ENCODE measurements at places on chromosomes 12 and 14. TPM values are rescaled to one million over a fixed set of nuclear protein-coding genes. Genes with fewer than 3 reads are reported as not detected.

Gene FOXG1
- not detected for total RNA-seq

Gene MDGA2
- total RNA-seq, result not detected

Gene C2CD5
- total RNA-seq, result 28.3 TPM

Gene DPF3
- 0.64 TPM for total RNA-seq

DNA sequence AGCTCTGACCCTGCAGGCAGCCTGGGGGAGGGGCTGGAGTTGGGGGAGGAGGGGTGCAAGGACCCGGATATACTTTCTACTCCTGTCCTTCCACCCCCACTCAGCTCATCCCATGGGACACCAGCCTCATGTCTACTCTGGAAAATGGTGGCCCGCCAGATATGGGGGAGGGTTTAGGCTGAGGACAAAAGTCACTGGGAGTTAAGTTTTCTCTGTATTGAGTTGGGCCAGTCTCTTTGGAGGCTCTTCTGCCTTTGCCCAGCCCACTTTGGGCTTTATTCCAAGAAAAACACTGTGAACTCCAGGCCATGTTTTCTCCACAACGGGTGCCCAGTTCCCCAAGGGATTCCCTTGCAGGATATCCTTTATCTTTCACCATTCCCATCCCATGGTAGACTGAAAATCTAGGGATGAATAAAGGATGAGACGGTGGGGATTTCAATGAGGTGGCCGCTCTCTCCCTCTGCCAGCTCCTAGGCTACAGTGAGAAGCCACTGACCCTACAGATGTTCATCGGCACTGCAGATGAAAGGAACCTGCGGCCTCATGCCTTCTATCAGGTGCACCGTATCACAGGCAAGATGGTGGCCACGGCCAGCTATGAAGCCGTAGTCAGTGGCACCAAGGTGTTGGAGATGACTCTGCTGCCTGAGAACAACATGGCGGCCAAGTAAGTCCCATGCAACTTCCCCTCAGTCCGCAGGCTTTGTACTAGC, 4.9 kb downstream of the NFATC4 start:
- no peak for DNase-seq

DNA sequence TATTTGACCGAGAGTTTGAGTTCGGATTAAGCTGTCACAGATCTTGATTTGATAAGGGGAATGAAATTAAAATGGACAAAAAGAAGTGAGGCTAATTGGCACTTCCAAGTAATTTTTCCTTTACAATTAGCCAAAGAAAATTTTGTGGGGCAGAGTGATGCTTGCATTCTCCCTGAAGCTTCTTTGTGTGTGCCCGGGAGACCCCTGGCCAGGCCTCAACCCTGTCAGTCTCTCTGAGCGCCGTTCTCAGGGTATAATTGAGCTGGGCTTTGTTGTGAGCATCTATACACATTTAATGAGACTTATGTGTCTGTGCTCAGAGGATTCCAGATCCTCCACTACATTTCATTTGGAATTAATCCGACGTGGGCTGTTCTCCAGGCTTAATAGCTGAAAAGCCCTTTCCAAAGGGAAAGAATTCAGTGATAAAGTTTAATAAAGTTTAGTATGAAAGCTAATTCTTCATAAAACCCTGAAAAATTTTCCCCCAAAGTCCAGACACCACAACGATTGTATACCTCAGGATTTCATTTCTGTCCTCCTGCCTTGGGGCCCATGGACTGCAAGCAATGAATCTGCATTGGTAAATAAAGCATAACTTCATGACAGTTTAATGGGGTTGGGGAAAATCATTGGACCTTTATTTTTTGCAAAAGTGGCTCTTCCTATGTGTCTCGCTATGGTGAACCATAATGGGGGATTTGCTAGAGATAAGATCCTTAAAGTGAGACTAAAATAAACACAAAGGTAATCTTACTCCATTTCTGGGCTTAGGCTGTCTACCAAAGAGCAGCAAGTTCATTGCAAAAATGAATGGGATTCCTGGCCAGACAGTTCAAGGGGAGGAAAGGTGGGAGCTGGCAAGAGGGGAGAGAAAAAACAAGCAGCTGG, 292.6 kb downstream of the C12orf75 start:
- no peak for DNase-seq

GRCh38 chr12:1529862-1530591, 64.4 kb downstream of the FBXL14 start:
- DNase-seq, result peak; percentile 87

DNA sequence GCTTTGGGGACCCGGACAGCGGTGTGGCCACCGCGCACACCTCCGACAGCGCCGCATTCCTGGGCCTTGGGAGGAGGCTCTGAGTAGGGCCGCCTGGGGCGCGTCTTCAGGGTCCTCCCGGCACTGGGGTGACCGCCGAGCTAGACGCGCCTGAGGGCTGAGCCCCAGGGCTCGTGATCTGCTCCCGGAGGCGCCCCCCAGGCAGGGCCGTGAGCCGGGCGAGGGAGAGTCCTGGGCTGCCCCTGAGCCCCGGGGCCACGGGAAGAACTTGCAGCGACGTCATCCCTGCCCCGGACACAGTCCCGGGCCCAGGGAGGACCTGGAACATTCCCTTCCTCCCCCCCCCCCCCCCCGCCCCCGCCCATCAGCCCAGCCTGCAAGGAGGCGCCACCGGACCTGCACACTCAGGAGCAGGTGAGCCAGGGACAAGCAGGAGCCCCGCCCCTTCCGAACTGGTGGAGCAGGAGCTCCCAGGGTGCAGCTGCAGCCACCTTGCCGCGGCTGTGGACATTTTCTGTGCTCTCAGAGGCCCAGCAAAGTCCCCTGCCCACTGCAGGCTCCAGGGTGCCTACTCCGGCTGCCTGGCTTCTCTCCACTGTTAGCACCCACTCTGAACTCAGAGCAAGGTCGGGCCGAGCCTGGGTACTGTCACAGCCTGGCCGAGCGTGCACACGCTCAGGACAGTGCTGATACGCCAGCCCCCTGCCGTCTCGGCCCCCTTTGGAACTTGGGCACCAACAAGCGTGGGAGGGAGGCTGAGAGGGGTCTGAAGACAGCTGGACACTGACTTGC, 50.7 kb downstream of the A2M start:
- peak; percentile 92 for DNase-seq

GRCh38 chr12:70497508-70497907, 131.4 kb downstream of the KCNMB4 start:
- no peak for DNase-seq

DNA sequence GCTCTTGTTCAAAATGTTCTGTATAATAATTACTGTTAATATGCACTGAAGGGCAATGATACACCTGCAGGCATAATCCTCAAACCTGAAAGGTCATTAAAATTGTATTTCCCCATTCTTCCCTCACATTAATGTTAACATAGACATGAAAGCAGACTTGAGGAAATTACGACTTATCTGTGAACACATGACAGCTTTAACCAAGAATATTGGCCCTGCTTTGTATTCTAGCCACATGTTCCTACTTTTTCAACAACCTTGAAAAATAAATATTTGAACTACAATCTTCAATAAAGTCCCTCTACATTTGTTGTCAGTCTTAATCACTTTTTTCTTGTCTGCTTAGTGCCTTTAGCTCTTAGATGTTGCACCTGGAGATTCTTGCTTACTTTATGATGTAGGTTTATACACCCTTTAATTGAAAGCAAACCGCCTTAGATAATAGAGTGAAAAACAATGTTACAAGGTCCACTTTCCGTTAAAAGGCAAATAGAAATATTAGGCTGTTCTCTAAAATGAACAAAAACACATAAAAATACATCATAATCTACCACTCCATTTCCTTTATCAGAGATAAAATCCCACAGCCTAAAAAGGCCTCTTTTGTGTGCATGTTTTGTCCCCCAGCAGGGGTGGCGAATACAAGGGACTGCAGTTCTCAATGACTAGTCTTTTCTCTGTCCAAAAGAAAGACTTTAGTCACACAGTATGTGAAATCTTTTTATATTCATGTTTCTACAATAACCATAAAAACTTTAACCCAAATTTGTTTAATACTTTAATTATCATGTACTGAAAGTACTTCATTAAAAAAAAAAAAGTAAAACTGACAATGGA, 55.9 kb downstream of the ZFC3H1 start:
- no peak for DNase-seq

DNA sequence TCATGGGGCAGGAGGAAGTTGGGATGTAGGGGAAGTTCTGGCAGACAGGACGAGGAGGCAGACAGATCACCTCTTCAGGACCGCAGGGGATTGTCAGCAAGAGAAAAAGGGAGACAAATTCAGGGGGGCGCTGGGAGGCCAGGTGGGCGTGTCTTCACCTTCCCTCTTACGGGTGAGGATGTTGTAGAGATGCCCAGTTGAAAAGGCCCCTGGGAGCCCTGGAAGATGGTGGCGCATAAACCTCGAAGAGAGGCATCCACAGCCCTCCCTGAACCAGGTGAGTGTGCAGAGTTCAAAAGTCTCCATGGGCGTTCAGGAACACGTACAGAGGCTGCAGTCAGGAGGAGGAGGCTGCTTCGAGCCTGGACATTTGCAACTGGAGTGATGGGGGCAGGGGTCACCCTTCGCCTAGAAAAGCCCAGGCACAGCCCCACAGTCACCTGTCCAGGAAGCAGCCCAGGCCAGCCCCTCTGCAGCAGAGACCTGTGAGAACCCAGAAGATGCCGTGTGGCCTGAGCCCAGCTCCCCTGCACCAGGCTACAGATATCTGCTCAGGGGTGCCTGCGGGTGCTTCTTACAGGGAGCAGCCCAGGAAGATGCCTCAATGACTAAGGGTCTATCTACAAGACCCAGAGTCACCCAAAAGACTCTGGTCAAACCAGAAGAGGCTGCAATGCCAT, 74.4 kb downstream of the PRIMA1 start:
- DNase-seq, result no peak

DNA sequence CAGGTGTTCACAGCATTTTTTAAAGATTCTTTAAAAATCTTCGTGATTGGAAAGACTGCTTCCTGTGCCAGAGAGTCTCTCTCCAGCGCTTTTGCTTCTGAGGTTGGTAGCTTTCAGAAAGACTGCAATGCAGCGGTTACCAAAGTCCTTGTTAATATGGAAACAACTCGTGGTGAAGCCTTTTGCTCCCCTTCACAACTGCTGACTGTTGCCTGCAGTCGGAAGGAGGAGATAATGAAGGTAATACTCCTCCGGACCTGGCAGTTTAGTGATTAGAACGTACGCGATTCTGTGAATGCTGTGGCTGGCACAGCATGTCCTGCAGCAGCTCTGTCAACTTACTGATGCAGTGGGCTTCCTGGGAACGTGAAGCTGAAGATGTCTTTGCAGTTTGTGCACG, 50.9 kb downstream of the TRAF3 start:
- DNase-seq, result no peak

GRCh38 chr12:88361493-88361892, 218.8 kb downstream of the KITLG start:
- no peak for DNase-seq

GRCh38 chr12:62873826-62874448, 61.0 kb downstream of the PPM1H start:
- DNase-seq, result no peak

DNA sequence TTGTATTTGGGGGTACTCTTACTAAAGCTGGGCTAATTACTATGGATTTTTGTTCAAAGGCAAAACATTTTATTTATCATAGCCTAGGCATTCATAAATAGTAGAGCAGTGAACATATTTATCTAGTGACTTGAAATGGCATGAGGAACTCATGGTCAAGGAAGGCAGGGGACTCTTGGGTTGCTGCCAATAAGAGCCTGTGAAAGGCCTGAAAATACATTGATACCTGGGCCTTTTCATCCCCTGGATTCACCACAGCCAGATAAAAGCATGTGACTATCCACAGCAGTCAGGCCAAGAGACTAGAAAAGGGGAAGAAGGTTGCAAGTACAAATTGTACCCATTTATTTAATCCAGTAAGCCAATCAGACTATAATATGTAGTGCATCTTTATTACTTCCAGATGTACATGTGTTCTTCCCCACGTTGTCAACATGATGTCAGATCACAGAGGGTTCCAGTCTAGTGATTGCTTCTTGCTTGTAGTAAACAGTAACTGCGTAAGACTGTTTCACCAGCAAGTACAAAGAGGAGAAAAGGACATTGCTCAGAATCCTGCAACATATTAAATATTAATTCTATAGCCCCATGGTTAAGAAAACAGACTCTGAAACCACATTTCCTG, 409.7 kb downstream of the NOVA1 start:
- no peak for DNase-seq

GRCh38 chr14:52318826-52319645, 4.9 kb downstream of the PTGER2 start:
- DNase-seq, result no peak

Measured in mesenteric fat pad (tissue), 1 donor.